ENCODE measurements at places on chromosomes 7 and 10.

DNA sequence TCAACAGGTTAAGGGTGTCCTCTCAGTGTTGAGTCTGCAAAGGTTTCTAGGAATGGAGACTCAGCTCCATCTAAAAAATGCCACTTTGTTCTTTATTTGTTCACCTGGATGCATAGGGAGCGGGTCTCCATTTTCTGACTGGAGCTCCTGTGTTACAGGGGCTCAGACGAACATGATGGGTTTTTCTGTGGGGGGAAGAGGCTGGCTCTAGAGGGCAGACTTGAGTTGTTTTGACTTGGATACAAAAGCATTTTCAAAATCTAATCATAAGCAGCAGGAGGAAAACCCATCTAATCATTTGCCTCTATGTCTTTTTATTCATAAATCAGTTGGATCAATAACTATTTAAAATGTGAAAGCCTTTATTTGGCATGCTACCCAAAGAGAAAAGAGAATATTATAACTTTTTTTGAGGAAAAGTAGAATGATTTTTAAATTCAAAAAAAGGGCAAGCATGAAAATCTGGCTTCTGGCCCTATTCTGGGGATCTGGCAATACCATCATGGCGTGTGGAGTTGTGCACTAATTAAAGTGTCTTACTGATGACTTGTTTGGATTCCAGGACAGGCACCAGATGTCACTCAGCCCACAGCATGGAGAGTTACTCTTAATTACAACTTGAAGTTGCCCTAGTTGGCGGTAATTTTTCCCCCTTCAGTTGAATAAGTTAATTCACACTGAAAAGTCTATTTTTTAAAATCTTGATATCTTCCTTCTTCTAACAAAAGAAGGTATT lies 594.9 kb downstream of the REEP3 start:
- peaks cover 1% of the 10 kb centered on the region for H3K4me1 ChIP-seq
- H3K36me3 ChIP-seq: no peaks in the 10 kb centered on the region
- no peak for DNase-seq
- H3K27me3 ChIP-seq: no peaks in the 10 kb centered on the region
- no peak overlapping the region for H3K27ac ChIP-seq

DNA sequence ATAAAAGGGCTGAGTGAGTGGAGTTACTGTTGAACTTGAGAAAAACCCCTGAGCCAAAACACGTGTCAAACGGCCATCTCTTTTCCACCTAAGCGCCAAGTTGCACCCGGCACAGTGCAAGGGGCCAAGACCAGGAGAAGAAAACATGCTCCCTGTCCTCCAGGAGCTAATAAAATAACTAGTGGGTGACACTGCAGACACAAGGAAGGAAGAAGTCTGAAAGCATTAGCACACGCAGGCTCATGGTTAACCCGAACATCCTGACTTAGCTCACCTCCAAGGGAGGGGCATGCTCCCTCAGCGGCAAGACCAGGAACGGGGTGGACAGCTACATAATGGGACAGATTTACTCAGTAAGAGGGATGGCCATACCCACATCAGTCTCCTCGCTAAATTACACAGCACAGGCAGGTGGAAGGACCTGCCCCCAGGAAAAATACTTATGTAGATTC lies 65.0 kb downstream of the PIP4K2A start:
- peak overlapping the region; percentile 100 for H3K27ac ChIP-seq
- DNase-seq: peak; percentile 77
- peak overlapping the region; percentile 90 for H3K4me3 ChIP-seq
- H3K36me3 ChIP-seq: peaks cover 24% of the 10 kb centered on the region

- H3K4me3 ChIP-seq: peak within 1 kb of the TSS; percentile 96
- no peaks in the 10 kb centered on the region for H3K27me3 ChIP-seq
- DNase-seq: peak; percentile 95
- peaks cover 11% of the 10 kb centered on the region for H3K4me1 ChIP-seq
- H3K27ac ChIP-seq: peak within 1 kb of the TSS; percentile 89
- peaks cover 20% of the 10 kb centered on the region for H3K36me3 ChIP-seq
Observed at GRCh38 chr7:2241580-2242540, at the start of the genes MRM2 and NUDT1. MRM2 (minus strand) TSS chr7:2242205; CDS start chr7:2242169, 36 bp downstream. NUDT1 (plus strand) TSS chr7:2242226; CDS start chr7:2244575, 2,349 bp downstream.

DNA sequence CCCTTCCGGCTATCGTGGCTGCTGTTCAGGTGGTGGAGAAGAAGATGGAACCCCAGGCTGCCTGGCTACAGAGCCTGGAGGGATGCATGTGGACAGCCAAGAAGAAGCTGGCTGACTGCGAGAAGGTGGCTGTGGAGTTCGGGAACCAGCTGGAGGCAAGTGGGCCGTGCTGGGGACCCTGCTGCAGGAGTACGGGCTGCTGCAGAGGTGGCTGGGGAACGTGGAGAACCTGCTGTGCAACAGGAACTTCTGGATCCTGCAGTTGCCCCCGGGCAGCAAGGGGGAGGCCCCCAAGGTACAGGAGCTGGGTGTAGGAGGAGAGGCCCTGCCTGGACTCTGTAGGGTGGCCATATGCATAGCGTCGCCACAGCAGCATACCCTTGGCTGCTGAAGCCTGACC lies 25.6 kb downstream of the ZNF783 start:
- no peak for DNase-seq
- H3K27ac ChIP-seq: no peak overlapping the region
- H3K36me3 ChIP-seq: peaks cover 11% of the 10 kb centered on the region
- H3K27me3 ChIP-seq: no peaks in the 10 kb centered on the region
- peaks cover 35% of the 10 kb centered on the region for H3K4me1 ChIP-seq

DNA sequence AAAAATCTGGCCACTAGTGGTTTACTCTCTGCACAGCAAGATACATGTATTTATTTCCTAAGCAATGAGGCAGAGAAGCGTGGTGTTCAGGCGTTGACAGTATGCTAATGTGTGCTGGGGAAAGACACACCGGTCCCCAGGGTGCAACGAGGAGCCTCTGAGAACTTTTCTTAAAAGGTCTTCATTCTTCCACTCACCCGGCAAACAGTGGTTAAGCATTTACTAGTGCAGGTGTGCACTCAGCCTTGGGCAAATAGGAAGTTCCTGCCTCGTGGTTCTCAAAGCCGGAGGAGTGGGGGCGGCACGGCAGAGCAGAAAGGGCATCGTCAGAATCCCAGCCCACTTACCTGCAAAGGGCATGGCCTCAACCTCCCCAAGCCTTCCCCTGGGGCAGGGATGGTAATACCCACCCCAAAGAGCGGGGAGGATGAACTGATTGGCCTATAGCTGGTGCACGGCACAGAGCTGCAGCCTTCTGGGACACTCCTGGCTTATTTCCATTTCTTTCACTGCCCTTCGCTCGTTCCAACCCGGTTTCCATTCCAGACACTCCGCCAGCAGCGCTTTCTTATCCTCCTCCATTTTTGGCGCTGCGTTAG lies 184.3 kb upstream of the CTBP2 start:
- H3K4me3 ChIP-seq: no peak overlapping the region
- no peak overlapping the region for H3K27ac ChIP-seq
- no peaks in the 10 kb centered on the region for H3K4me1 ChIP-seq
- H3K27me3 ChIP-seq: no peaks in the 10 kb centered on the region

- H3K27me3 ChIP-seq: no peaks in the 10 kb centered on the region
- H3K4me3 ChIP-seq: no peak overlapping the region
- H3K27ac ChIP-seq: no peak overlapping the region
- no peaks in the 10 kb centered on the region for H3K36me3 ChIP-seq
- DNase-seq: no peak
Observed at GRCh38 chr7:91193141-91193540, 71.1 kb upstream of the FZD1 start.

- no peaks in the 10 kb centered on the region for H3K27me3 ChIP-seq
- H3K27ac ChIP-seq: no peak overlapping the region
- no peaks in the 10 kb centered on the region for H3K4me1 ChIP-seq
Observed at GRCh38 chr7:149573519-149573918, 75.9 kb upstream of the ZNF746 start.

DNA sequence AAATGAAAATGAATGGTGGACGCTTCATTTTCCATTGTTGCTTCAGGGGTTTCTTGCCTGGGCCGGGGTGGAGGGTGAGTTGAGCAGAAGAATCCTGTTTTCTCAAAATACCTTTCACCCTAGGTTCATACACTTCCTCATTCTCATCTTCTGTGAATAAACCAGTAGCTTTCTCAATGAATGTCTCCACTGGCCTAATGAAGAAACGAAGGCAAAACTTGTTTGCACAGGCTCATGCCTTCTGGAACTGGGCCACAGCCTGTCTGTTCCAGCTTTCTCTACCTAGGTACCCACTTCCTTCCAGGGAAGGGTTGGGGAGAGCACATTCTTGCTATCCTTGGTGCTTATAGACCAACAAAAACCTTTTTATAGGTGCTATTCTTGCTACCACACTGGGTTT lies 21.3 kb downstream of the STMP1 start:
- no peak overlapping the region for H3K27ac ChIP-seq
- H3K27me3 ChIP-seq: peaks cover 1% of the 10 kb centered on the region
- peaks cover 4% of the 10 kb centered on the region for H3K4me1 ChIP-seq
- peaks cover 5% of the 10 kb centered on the region for H3K36me3 ChIP-seq
- DNase-seq: no peak

DNA sequence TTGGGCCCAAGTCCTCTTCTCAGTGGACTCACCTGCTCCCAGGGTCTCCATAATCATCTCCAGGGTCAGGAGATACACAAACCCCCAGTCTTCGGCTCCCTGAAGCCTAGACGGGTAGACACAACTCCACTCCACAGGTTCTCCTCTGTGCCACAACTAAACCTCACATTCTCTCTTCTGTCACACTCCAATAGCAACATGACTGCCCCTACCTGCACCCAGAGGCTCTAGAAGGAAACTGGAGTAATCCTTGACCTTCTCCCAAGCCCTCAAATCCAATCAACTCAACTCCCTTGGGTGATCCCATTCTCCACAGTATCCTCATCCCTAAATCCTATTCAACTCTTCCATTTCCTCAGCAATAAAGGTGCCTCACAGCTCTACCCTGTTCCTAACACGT lies 16.2 kb downstream of the HNRNPF start:
- peaks cover 84% of the 10 kb centered on the region for H3K36me3 ChIP-seq
- H3K27ac ChIP-seq: peak overlapping the region; percentile 68
- no peaks in the 10 kb centered on the region for H3K27me3 ChIP-seq
- DNase-seq: no peak
- peaks cover 65% of the 10 kb centered on the region for H3K4me1 ChIP-seq
- H3K4me3 ChIP-seq: peak overlapping the region; percentile 18

DNA sequence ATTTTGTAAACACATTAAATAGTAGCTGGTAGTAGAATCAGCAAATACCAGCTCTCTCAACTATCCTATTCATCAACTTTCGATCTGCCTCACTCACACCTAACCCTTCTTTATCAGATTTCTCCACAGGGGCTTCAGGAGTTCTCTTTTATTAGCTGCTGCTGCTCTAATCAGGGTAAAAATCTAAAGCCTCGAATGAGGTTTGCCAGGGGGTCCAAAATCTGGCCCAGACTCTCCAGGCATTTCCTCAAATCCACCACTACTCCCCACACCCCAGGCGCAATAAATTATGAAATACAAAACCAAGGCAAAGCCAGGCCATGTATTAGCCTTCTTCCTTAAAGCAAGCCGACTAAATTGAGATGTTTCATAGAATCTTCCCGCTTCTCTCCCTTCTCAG lies 2.3 kb downstream of the RNF216 start:
- no peak for DNase-seq
- H3K4me3 ChIP-seq: peak overlapping the region; percentile 39
- peaks cover 49% of the 10 kb centered on the region for H3K4me1 ChIP-seq
- peaks cover 32% of the 10 kb centered on the region for H3K36me3 ChIP-seq

DNA sequence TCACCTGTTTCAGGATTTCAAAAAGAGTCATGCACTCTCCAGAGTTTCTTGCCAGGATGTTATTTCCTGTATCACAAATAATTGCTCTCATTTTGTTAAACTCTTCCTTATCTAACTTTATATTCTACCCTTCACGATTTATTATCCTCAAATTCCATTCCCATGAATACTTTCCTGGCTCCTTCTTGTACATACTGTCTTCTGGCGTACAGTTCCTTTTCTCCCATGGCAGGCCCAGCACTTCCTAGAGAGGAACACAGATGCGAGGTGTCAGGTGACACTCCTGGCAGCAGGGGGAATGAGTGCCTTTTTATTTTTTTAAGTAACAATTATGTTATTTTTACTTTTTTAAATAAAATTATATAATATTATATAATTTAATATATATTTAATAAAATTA lies 411.9 kb downstream of the TFEC start:
- H3K27ac ChIP-seq: no peak overlapping the region
- H3K4me1 ChIP-seq: no peaks in the 10 kb centered on the region
- no peaks in the 10 kb centered on the region for H3K27me3 ChIP-seq

GRCh38 chr7:20794676-20795075 lies 8.0 kb upstream of the SP8 start:
- no peak overlapping the region for H3K4me3 ChIP-seq
- H3K4me1 ChIP-seq: peaks cover 14% of the 10 kb centered on the region
- peaks cover 5% of the 10 kb centered on the region for H3K36me3 ChIP-seq
- no peak overlapping the region for H3K27ac ChIP-seq
- peak; percentile 53 for DNase-seq

DNA sequence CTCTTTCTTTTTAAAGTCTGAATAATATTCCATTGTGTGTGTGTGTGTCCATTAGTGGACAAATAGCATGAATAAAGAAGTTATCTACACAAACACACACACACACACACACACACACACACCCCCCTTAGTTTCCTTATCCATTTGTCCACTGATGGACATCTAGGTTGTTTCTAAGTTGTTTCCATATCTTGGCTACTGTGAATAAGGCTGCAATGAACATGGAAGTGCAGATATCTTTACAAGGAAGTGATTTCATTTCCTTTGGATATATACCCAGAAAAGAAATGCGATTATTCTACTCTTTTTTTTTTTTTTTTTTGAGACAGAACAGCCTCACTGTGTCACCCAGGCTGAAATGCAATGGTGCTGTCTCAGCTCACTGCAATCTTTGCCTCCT lies 113.5 kb downstream of the MBL2 start:
- H3K36me3 ChIP-seq: no peaks in the 10 kb centered on the region
- no peaks in the 10 kb centered on the region for H3K27me3 ChIP-seq
- H3K4me1 ChIP-seq: no peaks in the 10 kb centered on the region
- H3K4me3 ChIP-seq: no peak overlapping the region
- DNase-seq: no peak
- no peak overlapping the region for H3K27ac ChIP-seq

DNA sequence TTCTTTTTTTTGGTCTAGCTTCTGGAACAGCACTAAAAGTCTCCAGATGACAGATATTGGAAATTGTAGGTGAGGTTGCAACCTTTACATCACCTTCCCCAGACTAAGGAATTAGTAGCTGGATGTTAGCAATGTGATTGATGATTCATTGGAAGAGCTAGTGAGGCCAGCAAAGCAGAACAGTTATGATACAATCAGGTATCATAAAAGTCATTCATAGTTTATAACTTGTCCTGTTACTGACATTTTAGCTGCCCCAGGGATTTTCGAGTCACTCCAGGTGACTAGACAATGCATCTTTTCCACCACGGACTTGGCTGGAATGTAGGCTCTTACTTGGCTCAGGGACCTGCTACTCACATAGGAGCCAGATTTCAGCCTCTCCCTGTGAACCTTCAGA lies 15.9 kb upstream of the TCF7L2 start:
- no peaks in the 10 kb centered on the region for H3K4me1 ChIP-seq
- no peak overlapping the region for H3K4me3 ChIP-seq
- no peak overlapping the region for H3K27ac ChIP-seq
- peaks cover 4% of the 10 kb centered on the region for H3K27me3 ChIP-seq
- no peaks in the 10 kb centered on the region for H3K36me3 ChIP-seq
- DNase-seq: no peak

Measured in activated CD4-positive, alpha-beta T cell treated with anti-CD3 and anti-CD28 coated beads, Interleukin-2, amount 10 ng/mL, durations not matched to agents 24 days and 14 days (primary cell).